ENCODE measurements at places on chromosomes 3 and 15.

- no peak for DNase-seq
Measured at GRCh38 chr3:46427916-46428833, 21.1 kb downstream of the CCRL2 start.

- DNase-seq, result peak; percentile 76
Measured at GRCh38 chr3:29758434-29759322, 477.8 kb downstream of the RBMS3 start.

GRCh38 chr15:89003865-89004725 lies 84.2 kb upstream of the ABHD2 start:
- no peak for DNase-seq

DNA sequence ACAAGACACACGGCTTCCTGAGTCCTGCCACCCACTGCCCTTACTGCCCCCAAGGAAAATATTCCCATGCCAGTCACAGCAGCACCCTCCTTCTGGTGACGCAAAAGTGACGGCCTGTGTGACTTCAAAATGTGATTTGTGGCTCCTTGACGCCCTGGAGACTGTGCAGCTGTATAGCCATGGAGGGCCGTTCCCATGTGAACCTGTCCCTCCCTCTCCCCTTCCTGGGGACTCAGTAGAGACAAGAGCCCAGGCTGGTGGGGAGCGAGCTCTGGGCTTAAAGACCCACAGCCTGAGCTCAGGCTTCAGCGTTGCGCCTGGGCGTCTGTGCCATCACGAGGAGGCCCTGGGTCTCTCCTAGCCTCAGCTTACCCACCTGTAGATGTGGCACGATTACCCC lies 78.2 kb downstream of the TOP2B start:
- DNase-seq, result no peak

DNA sequence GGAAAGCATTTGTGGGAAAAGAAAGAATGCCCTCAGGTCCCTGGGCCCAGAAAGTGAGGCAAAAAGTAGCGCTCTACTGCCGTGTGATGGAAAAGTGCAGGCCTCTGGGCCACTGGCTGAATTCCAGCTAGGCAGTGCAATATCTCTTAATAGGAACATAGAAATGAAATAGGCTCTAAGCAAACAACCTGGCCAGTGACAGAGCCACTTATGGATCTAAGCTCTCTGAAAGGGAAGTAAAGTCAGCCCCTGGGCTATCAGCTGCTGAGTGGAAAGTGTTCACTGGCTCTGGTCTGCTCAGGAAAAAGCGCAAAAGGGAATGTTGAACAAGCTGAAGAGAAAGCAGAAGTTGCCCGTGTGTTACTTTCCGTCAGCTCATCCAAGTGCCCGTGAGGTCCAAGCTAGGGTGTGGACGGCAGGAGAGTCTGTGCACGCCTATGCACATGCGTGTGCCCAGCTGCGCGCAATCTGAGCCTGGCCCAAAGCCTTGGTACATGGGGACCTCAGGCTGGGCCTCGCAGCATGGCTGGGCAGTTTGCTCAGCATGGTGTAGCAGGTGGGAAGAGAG lies 74.0 kb upstream of the RAD18 start:
- DNase-seq, result no peak

DNA sequence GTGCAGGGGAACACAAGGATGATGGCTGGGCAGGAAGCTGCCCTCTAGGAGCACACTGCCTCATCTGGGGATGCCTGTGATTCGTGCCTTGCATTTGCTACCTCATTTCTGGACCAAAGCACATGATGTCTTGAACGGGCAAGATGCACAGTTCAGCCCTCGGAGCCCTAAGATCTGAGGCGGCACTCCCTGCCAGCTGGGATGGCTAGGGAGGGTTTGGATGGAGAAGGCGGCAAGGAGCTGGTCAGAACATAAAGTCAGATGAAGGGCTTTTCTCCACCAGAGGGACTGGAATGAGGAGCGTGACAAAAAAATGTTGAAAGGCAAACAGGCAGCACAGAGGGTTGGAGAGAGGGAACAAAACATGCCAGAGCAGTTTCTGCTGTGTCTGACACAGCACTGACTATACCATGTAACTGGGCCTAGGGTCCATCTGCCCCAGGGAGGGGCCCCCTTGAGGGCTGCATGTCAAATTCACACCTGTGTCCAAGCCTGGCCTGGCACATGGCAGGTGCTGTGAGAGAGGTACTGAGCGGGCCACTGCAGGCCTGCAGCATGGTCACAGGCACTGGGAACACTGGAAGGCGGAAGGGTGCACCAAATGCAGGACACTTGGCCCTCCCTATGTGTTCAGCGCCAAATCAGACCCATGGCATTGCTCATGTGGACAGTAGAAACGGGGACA lies 21.7 kb downstream of the TMEM43 start:
- DNase-seq, result no peak

GRCh38 chr15:25711164-25711563 lies 152.0 kb downstream of the ATP10A start:
- DNase-seq, result no peak

- no peak for DNase-seq
Measured at GRCh38 chr15:81221449-81221848, 24.8 kb downstream of the IL16 start.

- no peak for DNase-seq
Measured at GRCh38 chr15:52790169-52790708, at the start of gene ONECUT1. Gene ONECUT1 (minus strand): TSS chr15:52790336. CDS start chr15:52789884, 452 bp downstream.

DNA sequence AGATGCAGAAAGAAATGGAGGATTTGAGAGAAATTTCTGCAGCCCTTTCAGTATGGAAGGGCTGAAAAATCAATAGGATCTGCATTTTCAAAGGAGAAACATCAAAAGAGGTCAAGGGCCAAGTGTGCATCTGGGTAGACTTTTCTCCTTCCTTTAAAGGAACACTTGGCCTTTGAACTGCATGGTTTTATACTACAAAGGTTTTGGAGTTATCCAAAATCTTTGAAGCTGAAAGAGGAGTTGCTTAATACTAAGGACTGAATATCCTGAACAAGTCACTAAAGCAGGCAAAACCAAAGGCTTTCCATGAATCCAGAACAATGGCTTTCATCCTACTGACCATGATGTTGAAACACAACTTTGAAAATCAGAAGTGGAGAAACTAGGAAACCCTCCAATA lies 553.7 kb upstream of the LMCD1 start:
- DNase-seq, result no peak

DNA sequence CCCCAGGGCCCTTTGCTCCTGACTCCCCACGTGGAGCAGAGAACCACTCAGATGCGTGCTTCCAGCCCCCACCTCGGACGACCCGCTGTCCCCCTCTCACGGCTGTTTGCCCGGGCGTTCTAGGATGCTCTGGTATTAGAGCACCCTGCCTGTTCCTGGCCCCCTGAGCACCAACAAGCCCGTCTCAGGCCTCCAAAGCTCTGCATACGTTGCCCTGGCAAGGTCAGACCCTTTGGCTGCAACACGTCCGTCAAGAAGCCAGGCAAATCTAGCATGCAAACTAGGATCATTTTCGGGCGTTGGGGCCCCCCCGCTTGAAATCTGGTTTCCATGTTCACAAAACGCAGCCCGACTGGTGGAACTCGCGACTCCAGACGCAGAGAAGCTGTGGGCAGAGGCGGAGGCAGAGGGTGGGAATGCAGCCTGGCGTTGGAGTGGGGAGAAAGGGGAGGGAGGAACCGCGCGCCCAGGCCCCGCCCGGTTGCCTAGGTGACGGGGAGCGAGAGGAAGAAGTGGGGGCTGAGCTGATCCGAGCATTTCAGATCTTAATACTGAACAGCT lies 86.2 kb upstream of the PIAS1 start:
- DNase-seq, result no peak

GRCh38 chr3:33823821-33824220 lies 25.4 kb downstream of the PDCD6IP start:
- no peak for DNase-seq

GRCh38 chr3:132088291-132088690 lies 53.5 kb upstream of the CPNE4 start:
- DNase-seq, result no peak

- DNase-seq, result no peak
Measured at GRCh38 chr15:52098323-52098722, 14.3 kb downstream of the BCL2L10 start.

- DNase-seq, result no peak
Measured at GRCh38 chr3:101050046-101050445, 56.8 kb upstream of the ABI3BP start.

GRCh38 chr3:56886314-56886713 lies 84.6 kb upstream of the ARHGEF3 start:
- no peak for DNase-seq

DNA sequence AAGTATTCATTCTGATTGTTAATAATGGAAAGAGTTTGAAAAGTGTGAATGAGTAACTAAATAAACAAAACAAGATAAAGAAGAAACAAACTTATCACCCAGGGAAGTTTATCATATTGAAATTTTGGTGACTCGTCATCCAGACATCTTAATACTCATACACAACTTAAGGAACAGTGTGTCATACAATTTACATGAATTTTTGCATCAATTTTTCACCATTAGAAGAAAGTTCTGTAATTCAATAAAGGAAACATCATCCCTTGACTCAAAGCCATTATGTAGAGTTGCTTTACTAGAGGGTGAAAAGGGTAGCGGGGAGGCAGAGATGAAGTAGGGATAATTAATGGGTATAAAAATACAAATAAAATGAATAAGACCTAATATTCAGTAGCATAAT lies 536.2 kb downstream of the GRM7 start:
- no peak for DNase-seq

DNA sequence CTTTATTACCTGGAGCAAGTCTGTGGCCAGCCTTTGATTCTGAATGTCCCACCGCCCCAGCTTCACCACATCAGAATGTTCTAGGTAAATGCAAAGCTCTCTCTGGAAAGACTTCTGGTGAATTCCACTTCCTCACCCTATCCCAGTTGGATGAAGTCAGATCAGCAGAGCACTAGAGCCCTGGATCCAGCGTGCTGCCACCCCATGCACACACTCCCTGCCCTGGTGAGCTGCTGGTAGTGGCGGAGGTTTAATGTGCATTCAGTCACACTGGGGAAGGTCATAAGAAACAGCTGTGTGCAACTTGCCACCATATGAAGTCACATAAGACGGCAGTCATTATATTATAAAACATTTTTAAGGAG lies 16.3 kb upstream of the SLC41A3 start:
- DNase-seq, result no peak

DNA sequence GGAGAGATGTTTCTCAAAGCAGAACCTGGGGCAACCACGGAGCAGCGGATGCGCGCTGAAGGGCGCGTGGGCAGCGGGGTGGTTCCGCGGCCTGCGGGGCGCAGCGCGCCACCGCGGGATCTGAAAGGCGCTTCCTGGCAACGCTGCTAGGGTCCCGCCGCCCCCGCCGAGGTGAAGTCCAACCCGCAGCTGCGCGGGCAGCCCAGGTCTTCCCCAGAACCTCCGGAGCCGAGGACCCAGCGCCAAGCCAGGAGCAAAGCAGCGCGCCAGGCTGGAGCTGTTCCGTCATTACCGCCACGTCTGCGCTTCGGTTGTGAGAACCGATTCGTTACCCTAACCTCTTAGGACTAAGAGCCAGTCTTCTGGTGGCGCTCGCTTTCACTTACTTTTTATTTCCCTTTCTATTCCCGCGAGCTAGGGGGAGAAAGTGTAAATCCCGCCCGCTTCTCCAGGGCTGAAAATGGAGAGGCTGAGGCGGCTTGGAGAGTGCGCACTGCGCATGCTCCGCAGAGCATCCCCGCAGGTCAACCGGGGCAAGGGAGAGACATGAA lies 3.2 kb upstream of the GABRG3 start:
- peak; percentile 26 for DNase-seq

GRCh38 chr3:8886546-8886945 lies 76.7 kb downstream of the RAD18 start:
- DNase-seq, result no peak

GRCh38 chr15:87570206-87570605 lies 686.3 kb downstream of the NTRK3 start:
- no peak for DNase-seq

GRCh38 chr15:40097968-40098476 lies 10.7 kb downstream of the BMF start:
- DNase-seq, result no peak

- DNase-seq, result no peak
Measured at GRCh38 chr15:38682861-38683260, 118.2 kb upstream of the RASGRP1 start.

- peak; percentile 32 for DNase-seq
Measured at GRCh38 chr3:38227989-38228388, 37.6 kb upstream of the SLC22A13 start.

GRCh38 chr3:43620831-43621655 lies 768 bp downstream of the ANO10 start:
- DNase-seq, result no peak

- DNase-seq, result no peak
Measured at GRCh38 chr3:185401319-185401955, 38.5 kb downstream of the MAP3K13 start.

- no peak for DNase-seq
Measured at GRCh38 chr3:130414457-130414856, 69.0 kb downstream of the COL6A5 start.

DNA sequence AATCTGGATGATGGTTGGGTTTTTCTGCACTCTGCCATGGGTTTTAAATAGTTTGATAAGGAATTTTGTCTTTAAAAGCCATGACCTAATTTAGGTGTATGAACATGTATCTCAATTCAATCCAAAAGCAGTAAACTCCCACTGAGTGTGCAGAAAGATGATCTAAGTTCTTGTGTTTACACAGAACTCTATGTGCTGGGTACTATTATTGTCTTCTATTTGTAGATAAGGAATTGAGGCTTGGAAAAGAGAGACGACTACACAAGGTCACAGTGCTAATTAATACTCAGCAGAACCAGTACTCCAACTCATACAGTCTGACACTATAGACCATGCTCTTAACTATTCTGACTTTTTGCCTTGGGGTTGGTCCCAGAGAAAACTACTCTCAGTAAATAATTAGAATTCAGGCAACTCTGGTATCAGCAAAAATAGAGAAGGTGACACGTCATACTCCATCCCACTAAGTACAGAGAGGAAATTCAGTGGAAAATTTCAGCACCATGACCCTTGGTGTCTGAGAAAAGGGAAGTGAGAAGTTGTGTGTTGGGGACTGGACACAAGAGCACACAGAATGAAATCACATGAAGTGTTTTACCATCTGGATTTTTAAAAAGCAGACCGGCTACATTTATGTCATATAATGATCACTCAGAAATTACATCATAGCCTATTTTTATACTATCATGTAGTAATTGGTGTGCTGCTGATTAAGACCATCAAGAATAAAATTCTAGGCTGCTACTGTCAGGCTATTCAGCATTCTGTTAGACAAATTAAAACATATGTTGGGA lies 18.3 kb upstream of the MYH15 start:
- no peak for DNase-seq

DNA sequence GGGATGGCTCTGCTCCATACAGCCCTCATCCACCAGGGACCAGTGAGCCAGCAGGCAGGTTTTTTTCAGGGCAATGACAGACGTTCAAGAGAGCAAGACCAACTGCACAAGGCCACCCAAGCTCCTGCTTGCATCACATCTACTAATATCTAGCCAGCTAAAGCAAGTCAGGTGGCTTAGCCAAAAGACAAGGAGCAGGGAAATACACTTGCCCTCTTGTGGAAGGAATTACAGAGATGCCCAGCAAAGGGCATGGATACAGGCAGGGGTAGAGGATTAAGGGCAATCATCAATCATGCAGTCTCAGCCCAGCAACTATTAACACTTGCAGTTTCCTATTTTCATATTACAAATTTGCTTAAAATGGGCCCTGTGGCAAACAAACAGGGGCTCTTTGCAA lies 81.5 kb upstream of the NTRK3 start:
- no peak for DNase-seq

Measured in fibroblast of skin of left biceps (primary cell).